ENCODE measurements at places on chromosomes 2 and 18.
A peak's percentile ranks its signal among the peaks of the same experiment; 100 is the strongest.

GRCh38 chr18:54843314-54843713, 15.0 kb downstream of the RAB27B start:
- DNase-seq: no peak

DNA sequence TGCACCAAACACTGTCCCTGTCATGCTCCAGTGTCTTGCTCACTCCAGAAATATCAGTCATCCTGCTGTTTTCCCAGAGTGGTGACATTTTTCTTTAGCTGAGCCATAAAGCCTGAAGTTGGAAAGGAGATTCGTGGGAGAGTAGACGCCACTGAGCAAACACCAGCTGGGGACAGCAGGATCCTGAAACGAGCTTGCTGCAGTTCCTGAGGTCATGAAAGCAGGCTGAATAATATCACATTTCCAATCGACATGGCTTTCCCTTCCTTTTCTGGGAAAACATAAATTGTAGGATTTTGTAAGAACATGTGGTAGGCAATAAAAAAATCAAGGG, 276.4 kb downstream of the CDCA7 start:
- DNase-seq: peak; percentile 16

- no peak for DNase-seq
Observed at GRCh38 chr2:230179907-230180306, 39.9 kb downstream of the SP110 start.

DNA sequence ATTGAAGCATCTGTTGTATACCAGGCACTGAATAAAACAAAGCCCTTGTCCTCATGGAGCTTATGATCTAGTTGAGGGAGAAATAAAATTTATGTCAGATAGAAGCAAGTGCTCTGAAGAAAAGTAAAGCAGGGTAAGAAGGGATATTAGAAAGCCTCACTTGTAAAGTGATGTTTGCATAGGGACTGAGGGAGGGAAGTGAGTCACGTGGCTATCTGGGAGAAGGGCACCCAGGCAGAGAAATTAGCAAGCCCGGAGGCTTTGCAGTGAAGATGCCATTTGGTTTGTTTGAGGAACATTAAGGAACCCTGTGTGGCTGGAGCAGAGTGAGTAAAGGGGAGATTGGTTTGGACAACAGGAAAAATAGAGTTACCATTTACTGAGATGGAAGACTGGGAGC, 52.1 kb downstream of the RBBP8 start:
- DNase-seq: no peak

DNA sequence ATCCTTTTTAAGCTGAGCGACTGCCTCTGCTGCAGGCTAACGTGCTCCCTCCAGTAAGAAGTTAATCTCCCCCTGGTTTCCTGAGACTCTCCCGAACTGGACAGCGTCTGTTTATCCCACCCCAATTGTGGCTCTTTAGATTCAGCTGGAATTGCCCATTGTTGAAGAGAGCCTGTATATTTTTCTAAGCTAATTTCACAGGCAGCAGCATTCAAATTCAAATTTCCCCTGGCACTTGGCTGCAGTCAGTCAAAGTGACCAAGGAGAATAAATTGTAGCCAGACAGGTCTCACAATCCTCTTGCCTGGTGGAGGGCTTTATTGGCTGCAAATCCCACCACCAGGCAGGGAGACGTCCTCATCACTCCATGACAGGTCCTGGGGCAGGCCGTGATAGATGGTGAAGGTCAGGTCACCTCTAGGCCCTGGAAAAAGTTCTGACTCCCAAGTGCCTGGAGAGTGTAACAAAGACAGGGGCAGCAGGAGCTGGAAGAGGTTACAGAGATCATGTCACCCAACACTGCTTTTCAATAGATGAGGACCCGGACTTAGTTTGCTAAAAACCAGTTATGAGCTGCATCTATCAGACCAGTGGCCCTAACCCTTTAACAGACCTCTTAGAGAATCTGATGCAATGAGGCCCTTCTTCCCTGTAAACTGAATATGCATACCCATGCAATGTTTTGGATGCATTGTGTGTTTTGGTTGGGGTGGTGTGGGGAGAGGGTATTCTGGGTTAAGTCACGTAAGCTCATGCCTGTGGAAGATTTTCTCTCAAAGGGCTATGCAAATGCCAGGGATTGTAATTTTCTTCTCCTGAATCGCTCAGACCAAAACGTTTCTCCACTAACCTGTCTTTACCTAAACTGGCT, 32.3 kb upstream of the C18orf32 start:
- DNase-seq: no peak

DNA sequence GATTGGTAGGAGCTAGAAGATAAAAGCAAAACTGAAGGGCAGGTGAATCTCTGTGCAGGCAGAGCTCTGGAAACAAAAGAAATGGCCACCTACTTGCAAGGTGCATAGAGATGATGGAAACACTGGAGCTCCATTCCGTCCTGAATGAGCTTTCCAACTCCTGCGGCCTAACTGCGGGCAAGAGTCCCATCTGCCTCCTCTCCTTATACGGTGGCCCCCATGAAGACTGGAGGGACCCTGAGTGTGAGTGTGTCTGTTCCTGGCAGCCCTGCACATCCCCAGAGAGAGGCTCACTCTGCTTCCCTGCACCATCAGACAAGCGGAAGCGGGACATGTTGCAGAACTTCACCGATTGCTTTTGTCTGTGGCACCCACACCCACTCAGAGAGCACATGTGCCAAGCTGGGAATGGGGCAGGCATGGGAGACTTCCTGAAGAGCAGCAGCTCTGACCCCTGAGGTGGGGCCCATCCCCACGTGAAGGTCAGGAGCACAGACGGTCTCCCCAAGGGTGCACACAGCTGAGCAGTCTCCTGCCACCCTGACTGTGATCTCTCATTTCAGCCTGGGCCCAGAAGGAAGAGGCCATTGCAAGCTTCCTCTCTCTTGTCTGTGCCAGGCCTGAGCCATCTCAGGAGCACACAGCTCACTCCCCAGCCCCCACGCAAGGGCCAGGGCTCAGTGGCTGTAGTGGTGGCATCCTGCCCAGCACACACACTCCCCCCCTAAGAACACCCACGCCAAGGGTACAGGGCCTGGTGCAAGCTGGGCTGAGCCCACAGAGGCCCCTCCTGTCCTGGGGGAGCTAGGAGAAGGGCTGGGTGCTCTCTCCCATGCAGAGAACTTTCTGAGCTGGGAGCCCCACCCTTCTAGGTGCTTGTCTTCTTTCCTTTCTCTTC, 75.3 kb downstream of the STPG4 start:
- DNase-seq: no peak

DNA sequence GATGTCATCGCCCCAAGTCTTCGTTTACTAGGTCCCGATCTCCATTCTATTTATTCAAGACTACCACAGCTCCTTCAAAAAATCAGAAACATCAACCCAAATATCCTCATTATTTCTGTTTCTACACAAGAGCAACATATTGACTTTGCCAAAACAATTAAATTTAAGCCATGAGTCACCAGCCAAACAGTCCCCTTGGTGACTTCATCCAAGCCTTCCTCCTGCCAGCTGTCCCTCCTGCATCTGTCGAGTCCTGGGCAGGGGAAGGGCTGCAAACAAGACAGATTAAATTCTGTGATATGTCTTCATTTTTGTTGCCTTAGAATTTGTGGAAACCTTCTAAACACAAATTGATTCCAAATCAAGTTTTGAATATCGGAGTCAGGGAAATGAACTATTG, 110.3 kb downstream of the SP3 start:
- DNase-seq: no peak

DNA sequence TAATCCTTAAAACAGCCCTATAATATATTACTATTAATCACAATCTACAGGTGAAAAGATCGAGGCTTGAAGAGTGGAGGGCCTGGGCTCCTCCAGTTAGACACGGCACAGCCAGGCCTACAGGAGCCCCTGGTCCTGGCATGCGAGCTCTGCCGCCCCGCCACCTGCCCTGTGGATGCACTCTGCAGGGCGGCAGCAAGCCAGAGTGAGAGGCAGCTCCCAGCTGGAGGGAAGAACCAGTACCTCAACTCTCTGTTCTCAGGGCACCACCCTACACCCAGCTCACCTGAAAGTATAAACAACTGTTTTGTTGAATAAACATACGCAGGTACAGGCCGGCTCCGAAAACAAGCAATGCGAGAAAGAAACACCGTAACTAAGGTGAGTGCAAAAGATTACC, 34.6 kb downstream of the EIPR1 start:
- DNase-seq: no peak

DNA sequence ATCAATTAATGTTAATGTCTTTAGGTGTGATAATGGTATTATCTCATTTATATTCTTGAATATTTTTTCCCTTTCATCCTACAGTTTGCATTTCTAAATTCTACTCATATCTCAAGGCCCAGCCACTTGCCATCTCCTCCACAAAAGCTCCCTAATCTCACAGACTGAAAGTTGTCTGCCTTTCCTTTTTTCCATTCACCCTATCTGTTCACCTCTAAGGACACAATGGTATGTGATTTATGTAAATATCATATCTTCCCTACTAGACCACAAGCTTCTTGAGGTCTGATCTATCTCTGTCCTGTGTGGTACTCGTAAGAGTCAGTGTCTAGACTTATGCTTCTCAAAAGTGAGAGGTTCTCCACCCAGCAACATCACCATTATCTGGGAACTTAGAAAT, 3.9 kb upstream of the SPC25 start:
- no peak for DNase-seq

- DNase-seq: no peak
Observed at GRCh38 chr2:200592406-200593075, 6.7 kb downstream of the AOX1 start.

DNA sequence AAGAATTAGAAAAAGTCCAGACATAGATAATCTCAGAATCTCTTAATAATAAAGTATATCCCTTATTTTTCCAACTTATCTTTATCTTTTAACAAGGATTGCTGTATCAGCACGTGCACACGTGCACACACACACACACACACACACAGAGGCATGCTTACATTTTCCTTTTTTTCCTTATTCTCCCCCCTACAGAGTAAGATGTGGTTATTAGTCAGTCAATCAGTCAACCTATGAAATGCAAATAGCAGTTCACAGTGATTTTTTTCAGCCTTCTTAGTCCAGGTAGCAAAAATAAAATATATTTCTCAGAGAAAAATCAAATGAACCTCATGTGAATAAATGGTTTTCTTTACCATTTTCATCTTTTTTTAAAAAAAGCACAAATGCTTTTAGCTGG, 506.2 kb upstream of the SLC39A10 start:
- no peak for DNase-seq

DNA sequence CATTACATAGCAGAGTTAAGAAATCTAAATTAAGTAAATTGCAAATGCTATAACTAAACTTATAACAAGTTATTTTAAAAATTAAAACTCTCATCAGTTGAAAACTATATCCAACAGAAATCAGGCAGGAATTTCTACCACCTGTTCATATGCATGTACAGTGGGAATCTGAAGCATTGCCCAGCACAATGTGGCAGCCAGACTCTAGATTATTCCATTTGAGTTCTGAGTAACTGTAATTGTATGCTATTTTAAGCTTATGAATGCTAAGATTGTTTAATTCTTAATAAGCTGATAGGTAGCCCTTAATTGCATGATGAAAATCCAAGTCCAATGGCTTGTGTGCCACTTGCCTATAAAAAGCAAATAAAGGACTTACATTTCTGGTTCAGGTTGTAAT, 834.5 kb upstream of the FSHR start:
- no peak for DNase-seq

DNA sequence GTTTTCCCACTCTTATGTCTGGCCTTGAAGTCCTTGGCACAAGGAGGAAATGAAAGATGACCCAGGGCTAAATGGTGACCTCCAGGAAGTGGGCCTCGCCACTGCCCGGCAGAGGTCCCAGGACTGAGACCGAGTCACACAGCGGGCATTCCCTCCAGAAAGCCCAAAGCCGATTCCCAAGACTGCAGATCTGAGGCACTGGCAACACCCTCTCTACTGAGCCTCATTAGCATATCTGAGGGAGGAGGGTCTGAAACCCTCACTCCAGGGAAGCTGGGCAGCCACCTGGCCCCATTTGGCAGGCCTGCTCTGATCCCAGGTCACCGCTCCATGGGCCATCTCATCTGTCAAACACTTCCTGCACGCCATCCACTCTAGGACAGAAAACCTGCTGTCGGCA, 29.1 kb downstream of the FAM178B start:
- DNase-seq: no peak

GRCh38 chr18:33330711-33331110, 109.8 kb downstream of the CCDC178 start:
- no peak for DNase-seq

- no peak for DNase-seq
Observed at GRCh38 chr2:175880-176820, 87.7 kb downstream of the SH3YL1 start.

DNA sequence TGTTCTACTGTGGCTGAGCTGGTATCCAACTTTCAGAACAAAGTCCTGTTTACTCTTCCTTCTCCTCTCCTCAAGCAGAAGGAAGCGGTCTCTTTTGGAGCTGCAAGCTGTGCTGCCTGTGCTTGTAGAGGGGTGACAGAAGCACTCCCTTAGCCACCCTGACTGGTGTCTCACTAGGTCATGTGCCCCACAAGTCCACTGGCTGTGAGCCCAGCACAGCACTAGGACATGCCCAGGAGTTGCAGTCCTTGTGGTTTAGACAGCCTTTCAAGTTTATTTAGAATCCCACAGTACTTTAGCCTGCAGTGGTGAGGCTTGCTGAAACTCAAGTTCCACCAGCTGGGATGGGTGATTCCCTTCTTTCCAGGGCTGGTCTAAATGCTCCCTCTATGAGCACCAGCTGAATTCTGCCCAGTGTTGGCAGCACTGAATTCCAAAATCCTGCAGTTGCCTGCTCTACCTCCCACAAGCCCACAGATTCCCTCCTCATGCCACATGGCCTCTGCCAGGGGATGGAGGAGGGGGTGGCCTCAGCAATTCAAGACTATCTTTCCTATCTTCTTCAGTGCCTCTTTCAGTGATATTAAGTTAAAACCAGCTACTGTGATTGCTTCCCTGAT, 61.2 kb downstream of the CCDC85A start:
- DNase-seq: no peak

- DNase-seq: no peak
Observed at GRCh38 chr18:38456253-38456652, 890.7 kb upstream of the CELF4 start.

- no peak for DNase-seq
Observed at GRCh38 chr2:202723746-202724145, 89.0 kb downstream of the FAM117B start.

- no peak for DNase-seq
Observed at GRCh38 chr2:20235655-20236305, 10.8 kb upstream of the SDC1 start.

- no peak for DNase-seq
Observed at GRCh38 chr2:99492721-99493120, 2.9 kb upstream of the REV1 start.

Measured in NCI-H1092 (cell line).